ENCODE measurements at places on chromosomes 1 and 21.
A peak's percentile ranks its signal among the peaks of the same experiment; 100 is the strongest.

DNA sequence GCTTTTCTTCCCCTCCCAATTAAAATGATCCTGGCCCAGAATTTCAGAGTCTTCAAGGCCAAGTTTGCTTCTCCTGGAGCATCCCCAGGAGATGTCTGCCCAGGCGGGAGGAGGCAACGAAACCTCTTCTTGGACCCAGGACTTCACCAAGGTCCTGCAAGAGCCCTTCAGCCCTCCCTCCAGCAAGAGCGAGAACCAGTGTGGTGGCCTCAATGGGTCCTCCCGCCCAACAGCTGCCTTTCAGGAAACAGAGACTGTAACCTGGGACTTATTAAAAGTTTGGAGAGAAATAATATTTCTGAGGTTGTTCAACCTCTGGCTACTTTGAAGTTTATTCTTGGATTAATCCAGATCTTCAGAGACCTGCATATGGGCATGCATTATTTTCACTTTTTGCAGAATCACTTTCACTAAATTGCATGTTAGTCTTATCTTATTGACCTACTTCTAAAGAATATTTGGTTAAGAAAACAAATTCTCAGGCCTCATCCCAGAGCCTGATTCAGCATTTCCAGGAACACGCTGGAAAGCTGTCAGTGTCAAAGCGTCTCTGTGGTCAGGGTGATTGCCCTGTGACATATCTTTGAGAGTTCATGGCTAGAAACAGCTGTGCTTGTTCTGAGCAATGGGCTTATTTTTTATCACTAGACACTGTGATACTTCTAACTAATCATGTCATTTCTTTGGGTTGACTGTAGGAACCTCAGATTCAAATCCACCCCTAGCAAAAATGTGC lies 66.0 kb upstream of the CLDN14 start:
- no peak for DNase-seq

- no peak for DNase-seq
Observed at GRCh38 chr1:82141390-82141789, 340.7 kb downstream of the ADGRL2 start.

- no peak for DNase-seq
Observed at GRCh38 chr1:69403756-69404320, 163.9 kb upstream of the LRRC7 start.

GRCh38 chr1:215507119-215507518 lies 60.0 kb upstream of the KCTD3 start:
- DNase-seq: peak; percentile 23

GRCh38 chr1:88503646-88504045 lies 180.4 kb upstream of the PKN2 start:
- DNase-seq: no peak

DNA sequence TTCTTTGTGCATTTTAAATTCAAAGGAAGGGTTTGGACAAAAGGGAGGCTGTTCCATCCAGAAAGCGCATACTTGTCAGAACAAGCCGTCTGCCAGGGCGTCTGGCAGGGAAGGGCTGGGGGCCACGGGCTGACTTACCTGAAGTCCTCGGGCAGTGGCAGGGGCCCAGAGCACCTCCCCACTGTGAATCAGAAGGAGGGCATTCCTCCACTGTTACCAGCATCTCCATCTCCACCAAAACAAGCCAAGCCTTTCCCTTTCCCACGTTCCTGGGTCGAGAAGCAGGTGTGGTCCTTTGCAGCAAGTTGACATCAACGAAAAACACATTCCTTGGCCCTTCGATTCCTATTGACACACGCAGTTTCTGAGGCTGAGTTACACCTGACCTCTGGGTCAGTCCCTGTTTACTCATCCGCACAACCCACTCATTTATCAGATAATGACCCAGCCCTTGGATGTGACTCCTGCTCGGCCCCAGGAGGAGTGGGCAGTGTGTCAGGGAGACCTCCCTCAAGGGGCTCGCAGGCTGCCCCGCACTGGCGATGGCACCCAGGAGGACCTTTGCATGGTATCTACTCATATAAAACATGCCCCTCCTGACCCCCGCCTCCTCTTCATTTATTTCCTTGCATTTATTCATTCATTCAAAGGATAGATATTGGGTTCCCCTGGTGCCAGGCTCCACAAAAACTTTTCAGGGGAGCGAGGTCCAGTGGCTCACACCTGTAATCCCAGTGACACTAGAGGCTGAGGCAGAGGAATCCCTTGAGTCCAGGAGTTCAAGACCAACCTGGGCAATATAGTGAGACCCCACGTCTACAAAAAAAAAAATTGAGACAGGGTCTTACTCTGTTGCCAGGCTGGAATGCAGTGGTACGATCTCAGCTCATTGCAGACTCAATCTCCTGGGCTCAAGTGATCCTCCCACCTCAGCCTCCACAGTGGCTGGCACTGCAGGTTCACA lies 60.2 kb downstream of the TOMM20 start:
- peak; percentile 92 for DNase-seq

- no peak for DNase-seq
Observed at GRCh38 chr1:151165281-151165737, 393 bp downstream of the LYSMD1 start.

GRCh38 chr1:219585837-219586455 lies 27.0 kb downstream of the ZC3H11B start:
- DNase-seq: no peak

GRCh38 chr1:227572752-227573151 lies 9.4 kb downstream of the ZNF678 start:
- no peak for DNase-seq

DNA sequence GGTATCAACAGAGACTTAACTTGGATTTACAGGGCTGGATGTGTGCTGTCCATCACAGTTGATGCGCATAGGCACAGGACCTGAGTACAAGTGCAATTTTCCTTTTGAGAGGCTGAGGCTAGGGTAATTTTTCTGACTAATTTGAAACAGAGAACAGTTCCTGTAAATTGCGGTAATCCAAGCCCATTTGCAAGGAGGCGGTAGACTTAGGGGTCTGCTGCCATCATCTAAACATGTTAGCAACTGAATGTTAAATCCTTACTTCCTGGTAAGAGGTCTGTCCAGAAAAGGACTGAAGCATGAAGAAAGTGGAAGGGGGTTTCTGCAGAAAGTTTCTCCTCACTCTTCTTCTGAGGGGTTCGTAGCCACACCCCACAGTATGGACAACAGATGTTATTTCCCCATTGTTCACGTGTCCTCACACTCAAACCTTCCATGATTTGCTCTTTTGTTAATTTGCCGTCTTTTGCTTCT lies 23.7 kb upstream of the C1orf198 start:
- DNase-seq: no peak

- no peak for DNase-seq
Observed at GRCh38 chr21:15051644-15052458, 12.9 kb downstream of the NRIP1 start.

- DNase-seq: no peak
Observed at GRCh38 chr1:25243907-25244306, 3.3 kb downstream of the RSRP1 start.

DNA sequence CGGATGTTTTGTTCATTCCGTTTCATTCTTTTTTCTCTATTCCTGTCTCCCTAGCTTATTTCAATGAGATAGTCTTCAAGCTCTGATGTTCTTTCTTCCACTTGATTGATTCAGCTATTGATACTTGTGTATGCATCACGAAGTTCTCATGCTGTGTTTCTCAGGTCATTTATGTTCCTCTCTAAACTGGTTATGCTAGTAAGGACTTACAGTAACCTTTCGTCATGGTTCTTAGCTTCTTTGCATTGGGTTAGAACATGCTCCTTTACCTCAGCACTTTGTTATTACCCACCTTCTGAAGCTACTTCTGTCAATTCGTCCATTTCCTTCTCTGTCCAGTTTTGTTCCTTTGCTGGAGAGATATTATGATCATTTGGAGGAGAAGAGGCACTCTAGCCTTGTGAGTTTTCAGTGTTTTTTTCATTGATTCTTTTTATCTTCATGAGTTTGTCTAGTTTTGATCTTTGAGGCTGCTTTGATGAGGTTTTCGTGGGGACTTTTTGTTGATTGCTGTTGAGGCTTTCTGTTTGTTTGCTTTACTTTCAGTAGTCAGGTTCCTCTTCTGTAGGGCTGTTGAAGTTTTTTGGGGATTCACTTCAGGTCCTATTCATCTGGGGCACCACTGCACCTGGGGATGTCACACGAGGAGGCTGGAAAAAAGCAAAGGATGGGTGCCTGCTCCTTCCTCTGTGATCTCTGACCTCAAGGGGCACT lies 496.9 kb upstream of the LRRC7 start:
- no peak for DNase-seq

GRCh38 chr1:75615613-75616435 lies 4.9 kb upstream of the SLC44A5 start:
- DNase-seq: peak; percentile 1

- no peak for DNase-seq
Observed at GRCh38 chr1:183308719-183309118, 109.5 kb downstream of the NMNAT2 start.

- peak; percentile 24 for DNase-seq
Observed at GRCh38 chr21:34274001-34274400, 89.8 kb upstream of the KCNE2 start.

DNA sequence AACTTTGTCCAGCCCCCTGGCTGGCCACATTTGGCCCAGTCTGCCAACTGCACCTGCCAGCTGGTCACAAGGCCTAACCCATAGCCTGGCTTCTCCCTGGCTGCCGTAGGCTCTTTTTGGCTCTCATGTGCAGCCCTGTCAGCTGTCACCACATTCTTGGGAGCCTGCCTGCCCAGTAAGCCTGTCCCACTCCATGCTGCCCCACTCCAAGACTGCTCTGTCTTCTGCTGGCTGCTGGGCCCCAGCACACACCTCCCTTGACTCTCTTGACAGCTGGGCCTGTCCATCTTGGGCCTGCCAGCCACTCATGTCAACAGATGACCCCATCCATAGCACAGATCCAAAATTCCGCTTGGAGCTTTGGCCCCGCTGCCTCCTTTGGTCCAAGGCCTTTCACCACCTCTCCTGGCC lies 74.3 kb upstream of the EDN2 start:
- no peak for DNase-seq

GRCh38 chr21:32782698-32783097 lies 11.1 kb upstream of the PAXBP1 start:
- DNase-seq: no peak

GRCh38 chr1:245263529-245264095 lies 108.8 kb downstream of the KIF26B start:
- no peak for DNase-seq

DNA sequence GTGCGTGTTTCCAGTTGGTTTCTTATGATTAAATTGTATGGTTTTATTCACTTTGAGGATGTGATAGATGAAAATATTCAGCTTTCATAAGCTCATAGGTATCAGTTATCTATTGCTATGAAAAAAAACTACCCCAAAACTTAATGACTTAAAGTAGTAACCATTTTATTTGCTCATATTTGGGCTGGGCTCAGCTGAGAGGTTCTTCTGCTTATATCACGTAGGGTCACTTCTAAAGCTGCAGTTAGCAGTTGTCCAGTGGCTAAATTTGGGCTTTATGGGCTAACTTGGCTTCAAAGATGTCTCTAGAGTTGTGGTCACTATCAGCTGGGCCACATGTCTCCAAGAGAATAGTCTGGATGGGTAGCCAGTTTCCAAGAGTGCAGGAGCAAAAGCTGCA lies 206.4 kb upstream of the LYPLAL1 start:
- no peak for DNase-seq

- DNase-seq: no peak
Observed at GRCh38 chr1:43282220-43283195, 2.9 kb downstream of the C1orf210 start.

DNA sequence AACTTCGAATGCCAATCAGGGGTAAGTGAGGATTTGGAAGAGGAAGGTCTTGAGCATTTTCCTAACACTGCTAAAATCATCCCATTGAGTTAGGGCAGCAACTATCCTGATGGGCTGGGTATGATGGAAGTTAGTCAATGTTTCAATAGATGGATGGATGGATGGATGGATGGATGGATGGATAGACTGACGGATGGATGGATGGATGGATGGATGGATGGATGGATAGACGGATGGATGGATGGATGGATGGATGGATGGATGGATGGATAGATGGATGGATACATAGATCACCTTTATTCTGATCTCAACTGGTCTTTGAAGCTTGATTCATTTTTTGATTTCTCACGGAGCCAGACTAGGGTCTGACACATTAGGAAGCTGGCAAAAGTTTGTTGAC lies 2.3 kb upstream of the CLDN14 start:
- DNase-seq: no peak

DNA sequence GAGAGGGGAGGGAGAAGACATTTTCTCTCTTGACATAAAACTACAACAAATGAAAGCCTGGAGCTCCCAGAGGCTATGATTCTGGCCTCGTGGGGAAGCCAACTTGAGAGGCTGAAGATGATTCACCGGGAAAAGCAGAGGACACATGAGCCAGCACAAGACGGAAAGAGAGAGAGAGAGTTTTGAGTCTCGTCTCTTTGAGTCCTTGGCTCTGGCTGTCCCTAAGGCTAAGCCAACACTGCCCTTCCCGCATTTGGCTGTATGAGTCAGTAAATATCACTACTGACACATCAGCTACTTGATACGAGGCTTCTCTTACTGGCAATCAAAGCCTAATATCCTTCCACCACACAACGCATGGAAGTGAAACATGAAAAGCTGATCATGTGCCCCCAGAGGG lies 95.5 kb downstream of the GRIK3 start:
- DNase-seq: no peak

DNA sequence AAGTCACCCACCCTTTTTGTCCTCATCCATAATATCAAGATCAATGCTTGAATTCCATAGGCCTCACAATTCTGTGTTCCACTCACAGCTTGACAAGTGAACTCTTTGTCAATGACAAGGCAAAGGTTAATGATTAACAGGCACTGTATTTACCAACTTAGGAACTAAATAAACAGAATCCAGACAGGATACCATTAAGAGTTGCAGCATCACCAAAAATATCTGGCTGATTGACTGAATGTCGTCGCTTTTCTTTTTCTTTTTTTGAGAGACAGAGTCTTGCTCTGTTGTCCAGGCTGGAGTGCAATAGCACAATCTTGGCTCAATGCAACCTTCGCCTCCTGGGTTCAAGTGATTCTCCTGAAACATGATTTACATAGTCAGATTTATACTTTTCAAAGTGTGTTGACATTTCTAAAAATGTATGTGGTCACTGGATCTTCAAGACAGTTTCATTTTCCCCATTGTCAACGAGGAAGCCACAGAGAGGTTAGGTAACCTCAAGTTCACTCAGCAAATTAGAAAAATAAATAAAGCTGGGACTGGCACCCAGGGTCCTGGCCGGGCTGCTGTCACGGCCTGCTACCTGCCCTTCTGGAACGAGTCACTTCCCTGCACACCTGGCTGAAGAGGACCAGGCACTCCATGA lies 81.0 kb downstream of the PDE9A start:
- no peak for DNase-seq

- DNase-seq: peak; percentile 67
Observed at GRCh38 chr1:200233393-200233792, 176.4 kb downstream of the ZNF281 start.

GRCh38 chr21:38142224-38142623 lies 114.6 kb upstream of the KCNJ15 start:
- no peak for DNase-seq

DNA sequence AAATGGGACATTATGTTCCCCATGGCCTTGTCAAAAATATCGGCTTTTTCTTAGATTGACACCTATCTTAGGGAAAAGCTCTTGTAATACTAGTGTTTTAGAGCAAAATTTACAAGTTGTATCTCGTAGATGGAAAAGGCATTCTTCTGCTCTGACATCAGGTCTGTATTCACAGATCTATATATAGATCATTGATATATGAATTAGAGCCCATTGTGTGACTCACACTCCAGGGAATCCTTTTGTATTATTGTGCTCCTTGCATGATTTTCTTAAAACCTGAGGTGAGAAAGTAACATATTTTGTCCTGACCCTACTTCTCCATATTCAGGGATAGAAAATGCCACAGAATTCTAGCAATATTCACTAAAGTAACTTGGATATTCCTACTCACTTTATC lies 1160.8 kb upstream of the B3GALT2 start:
- DNase-seq: no peak

Measured in A172 (cell line).